ENCODE measurements at places on chromosomes 3 and 15. TPM values are rescaled to one million over a fixed set of nuclear protein-coding genes. Genes with fewer than 3 reads are reported as not detected.

DNA sequence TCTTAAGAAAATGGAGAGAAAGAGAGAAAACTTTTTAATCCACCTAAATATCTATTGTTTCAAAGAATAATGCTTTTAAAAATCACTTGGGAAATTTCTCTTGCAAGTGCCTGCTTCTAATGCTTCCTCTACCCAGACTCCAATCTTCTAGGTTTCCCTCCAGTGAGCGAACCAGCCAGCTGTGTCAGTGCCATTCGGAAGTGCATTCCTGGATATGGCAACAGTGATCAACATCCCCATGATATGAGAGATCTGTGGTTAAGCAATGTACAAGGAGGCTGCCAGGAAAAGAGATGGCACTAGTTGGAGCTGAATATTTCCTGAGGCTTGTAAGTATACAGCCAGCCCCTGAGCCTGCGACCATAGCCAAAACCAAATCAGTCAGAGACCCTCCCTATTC lies 53.3 kb upstream of the KCNMB2 start:
- H3K4me3 ChIP-seq: no peak overlapping the region
- no peaks in the 10 kb centered on the region for H3K27me3 ChIP-seq
- no peaks in the 10 kb centered on the region for H3K36me3 ChIP-seq
- no peak overlapping the region for H3K27ac ChIP-seq
- H3K4me1 ChIP-seq: no peaks in the 10 kb centered on the region
- no peak for DNase-seq

DNA sequence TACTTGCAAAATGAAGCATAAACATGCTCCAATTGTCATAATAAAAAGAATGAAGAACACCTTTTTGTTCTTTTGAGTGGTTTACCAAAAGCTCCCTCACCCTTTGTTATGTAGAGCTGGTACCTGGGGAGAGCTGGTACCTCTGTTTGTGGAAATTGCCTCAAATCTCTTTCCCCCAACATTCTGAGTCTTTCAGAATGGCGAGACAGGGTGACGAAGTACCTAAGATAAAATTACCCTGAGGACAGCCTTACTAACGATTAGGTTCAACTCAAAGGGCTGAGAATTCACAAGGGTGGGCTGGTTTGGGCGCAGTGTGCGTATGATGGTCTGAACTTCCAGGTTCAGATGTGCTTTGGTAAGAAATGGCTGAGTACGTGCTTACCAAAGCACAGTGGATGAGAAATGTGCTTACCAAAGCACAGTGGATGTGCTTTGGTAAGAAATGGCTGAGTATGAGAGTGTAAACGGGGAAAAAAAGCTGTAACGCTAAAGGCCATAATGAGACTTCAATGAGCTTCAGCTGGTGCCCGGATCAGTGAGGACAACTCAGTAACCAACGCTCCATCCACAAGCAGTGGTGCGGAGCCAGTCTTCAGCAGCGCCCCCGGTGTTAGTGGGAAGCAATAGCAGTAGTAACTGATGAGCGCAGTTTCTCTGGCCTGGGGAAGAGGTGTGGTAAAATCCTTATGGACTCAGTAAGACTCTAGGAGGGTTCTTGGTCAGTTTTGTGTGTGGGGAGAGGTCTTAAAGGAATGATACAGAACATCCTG lies 72.3 kb upstream of the LRIG1 start:
- no peaks in the 10 kb centered on the region for H3K4me1 ChIP-seq
- H3K4me3 ChIP-seq: no peak overlapping the region
- H3K36me3 ChIP-seq: no peaks in the 10 kb centered on the region
- no peak for DNase-seq
- H3K27me3 ChIP-seq: no peaks in the 10 kb centered on the region

GRCh38 chr3:51874889-51875288 lies 512 bp downstream of the IQCF5 start:
- no peak for DNase-seq
- no peak overlapping the region for H3K27ac ChIP-seq

Gene SLC38A3
- total RNA-seq: 8.9 TPM

- no peaks in the 10 kb centered on the region for H3K36me3 ChIP-seq
- H3K4me1 ChIP-seq: no peaks in the 10 kb centered on the region
- no peak overlapping the region for H3K27ac ChIP-seq
- no peak overlapping the region for H3K4me3 ChIP-seq
- DNase-seq: no peak
These were observed 300.6 kb upstream of the LMCD1 start for GRCh38 chr3:8200996-8201395.
